ENCODE measurements at places on chromosomes 5 and 9.

GRCh38 chr5:128111818-128112448 is 28.4 kb downstream of the SLC12A2 start:
- DNase-seq, result no peak

DNA sequence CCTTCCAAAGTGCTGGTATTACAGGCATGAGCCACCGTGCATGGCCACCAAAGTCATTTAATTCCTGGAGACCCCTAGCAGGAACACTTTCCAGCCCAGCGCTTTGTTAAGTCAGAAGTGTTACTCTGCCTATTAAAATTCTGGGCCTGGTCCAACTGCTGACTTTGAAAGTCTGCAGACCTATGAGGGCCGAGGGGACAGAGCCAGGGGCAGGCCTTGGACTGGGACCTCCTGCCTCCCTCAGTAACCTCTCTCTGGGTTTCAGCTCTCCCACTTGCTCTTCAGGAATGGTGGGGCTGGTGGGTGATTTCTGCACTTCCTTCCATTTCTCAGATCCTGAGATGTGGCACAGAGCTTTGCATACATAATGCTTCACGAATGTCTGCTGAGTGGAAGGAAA is 9.7 kb downstream of the C5orf52 start:
- no peak for DNase-seq

- no peak for DNase-seq
Observed at GRCh38 chr5:28864006-28864405, 1825.6 kb upstream of the CDH9 start.

- no peak for DNase-seq
Observed at GRCh38 chr9:89225991-89226471, 47.4 kb upstream of the SHC3 start.

- DNase-seq, result no peak
Observed at GRCh38 chr5:90902651-90903386, 344.2 kb downstream of the ADGRV1 start.

GRCh38 chr9:108158236-108158995 is 668.8 kb upstream of the KLF4 start:
- no peak for DNase-seq

DNA sequence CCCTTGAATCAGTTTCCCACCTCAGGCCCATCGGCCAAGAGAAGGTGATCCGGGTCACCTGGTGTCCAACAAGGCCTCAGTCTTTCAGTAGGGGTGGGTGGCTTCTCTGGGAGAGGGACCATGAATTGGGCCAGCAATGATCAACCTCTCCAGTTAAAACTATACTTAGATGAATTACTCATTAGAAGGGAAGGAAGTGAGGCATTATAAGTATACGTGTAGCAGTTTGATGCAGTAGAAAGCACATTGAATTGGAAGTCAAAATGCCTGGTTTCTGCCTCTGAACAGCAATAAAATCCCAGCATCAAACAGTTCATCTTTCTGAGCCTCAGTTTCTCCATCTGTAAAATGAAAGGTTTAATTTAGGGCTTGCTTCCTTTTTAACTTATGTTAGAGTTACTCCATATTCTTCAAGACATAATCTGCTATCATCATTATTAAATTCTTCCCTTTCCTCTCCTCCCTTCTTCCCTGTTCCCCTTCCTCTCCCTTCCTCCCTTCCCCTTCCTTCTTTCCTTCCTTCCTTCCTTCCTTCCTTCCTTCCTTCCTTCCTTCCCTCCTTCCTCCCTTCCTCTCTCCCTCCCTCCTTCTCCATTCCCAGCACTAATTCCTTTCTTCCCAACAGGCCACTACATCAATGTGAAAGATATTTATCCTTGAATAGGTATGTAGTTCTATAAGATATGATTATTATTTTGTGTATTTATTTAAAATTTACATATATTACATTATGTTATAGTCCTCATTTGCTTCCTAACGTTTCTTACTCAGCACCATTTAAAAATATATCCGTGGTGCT is 18.6 kb upstream of the TMEM174 start:
- DNase-seq, result no peak

GRCh38 chr5:91144491-91145332 is 238.4 kb downstream of the ARRDC3 start:
- no peak for DNase-seq

- peak; percentile 79 for DNase-seq
Observed at GRCh38 chr9:109012876-109013678, at the start of gene CTNNAL1. Gene CTNNAL1, minus strand, starts transcription at chr9:109013499. Its CDS starts 57 bp downstream, at chr9:109013442.

- no peak for DNase-seq
Observed at GRCh38 chr5:78109891-78110324, 184.6 kb downstream of the AP3B1 start.

DNA sequence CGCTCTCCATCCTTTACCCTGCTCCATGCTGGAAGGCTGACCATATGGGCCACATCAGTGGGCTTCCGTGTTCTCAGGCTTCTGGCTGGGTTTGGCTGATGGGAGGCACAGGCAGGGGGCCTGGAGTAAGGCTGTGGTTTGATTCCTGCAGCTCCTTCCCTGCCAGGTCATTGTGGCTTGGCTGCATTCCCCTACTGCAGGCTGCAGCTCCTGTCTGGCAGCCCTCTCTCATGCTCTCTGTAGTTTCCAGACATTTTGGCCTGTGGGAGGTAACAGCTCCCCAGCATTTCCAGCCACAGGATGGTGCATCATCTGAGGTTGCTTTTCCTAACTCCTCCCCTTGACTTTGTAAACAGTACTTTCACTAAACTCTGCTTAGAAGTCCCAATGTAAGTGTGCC is 102.0 kb upstream of the PTPN3 start:
- no peak for DNase-seq

- no peak for DNase-seq
Observed at GRCh38 chr5:168578006-168578405, 1.2 kb downstream of the PANK3 start.

- DNase-seq, result no peak
Observed at GRCh38 chr5:56253924-56254323, 20.8 kb upstream of the ANKRD55 start.

All from activated gamma-delta T cell treated with anti-CD3 and anti-CD28 coated beads, Interleukin-2, amount 50 U/mL, for 16 hours (primary cell).